Activated T-helper 1 cell treated with anti-CD3 and anti-CD28 coated beads, Interleukin-2, amount 50 U/mL, for 16 hours (primary cell): ENCODE measurements at places on chromosomes 4 and X.

GRCh38 chr4:138199568-138200235 lies 42.4 kb downstream of the SLC7A11 start:
- no peak for DNase-seq

- DNase-seq: no peak
Measured at GRCh38 chrX:39866229-39866628, 231.5 kb downstream of the BCOR start.

DNA sequence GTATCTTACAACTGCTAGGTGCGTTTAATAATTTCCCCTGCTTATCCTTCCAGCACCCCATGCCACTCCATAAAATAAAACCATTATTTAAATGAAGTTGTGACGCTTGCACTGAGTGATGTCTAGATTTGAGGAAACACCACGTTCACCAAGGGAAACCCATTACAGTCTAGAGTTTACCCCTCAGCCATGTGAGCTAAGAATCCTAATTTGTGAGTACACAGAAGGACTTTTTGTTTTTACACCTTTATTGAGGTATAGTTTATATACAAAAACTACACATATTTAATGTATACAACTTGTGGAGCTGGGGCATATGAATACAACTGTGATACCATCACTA lies 326.8 kb downstream of the RAPGEF2 start:
- no peak for DNase-seq

- DNase-seq: no peak
Measured at GRCh38 chrX:39267176-39267575, 465.9 kb downstream of the MID1IP1 start.

DNA sequence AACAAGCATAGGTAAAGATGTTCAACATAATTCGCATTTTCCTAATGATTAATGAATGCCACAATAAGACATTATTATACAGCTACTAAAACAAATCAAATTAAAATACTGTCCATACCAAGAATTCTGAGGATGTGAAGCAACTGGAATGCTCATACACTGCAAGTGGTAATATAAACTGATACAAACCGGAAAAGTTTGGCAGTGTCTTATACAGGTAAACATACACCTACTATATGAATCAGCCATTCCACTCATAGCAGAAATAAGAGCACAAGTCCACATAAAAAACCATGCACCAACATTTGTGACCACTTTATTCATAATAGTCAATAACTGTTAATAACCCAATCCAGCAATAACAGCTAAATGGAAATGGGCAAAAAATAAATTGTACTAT lies 79.3 kb downstream of the FBXW7 start:
- DNase-seq: no peak

GRCh38 chr4:22129454-22130029 lies 181.0 kb upstream of the KCNIP4 start:
- DNase-seq: no peak

GRCh38 chr4:120829113-120829831 lies 93.3 kb downstream of the PRDM5 start:
- DNase-seq: no peak

DNA sequence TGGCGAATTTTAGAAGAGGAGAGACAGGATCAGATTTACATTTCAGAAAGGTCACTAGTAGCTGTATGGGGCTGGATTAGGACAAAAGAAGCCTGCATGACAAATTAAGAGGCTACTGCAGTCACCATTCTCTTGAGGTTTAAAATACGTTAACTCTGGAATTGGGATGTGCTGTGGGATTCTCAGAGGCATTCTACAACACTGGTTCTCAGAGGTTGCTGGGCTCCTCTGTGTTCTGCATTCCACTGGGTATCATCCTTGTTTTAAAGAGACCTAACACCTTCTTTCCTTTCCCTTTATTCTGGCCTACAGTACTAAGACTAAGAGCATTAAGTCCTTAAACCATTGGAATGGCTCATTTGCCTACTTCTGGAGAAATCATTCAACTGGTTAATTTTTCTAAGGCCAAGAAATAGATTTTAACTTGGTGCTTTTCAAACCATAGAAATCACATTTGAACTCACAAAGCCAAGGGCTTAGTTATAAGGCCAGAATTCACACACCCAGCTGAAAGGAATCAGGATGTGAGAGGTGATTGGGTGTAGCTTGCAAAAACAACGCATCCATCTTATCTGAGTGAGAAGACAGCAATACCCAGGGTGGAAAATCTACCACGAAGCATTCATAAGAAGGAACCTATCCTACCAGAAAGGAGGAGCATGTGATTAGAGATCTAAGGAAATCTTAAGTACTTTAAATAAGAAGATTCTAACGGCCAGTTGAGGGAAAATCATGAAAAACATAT lies 116.6 kb downstream of the SHISA3 start:
- no peak for DNase-seq

DNA sequence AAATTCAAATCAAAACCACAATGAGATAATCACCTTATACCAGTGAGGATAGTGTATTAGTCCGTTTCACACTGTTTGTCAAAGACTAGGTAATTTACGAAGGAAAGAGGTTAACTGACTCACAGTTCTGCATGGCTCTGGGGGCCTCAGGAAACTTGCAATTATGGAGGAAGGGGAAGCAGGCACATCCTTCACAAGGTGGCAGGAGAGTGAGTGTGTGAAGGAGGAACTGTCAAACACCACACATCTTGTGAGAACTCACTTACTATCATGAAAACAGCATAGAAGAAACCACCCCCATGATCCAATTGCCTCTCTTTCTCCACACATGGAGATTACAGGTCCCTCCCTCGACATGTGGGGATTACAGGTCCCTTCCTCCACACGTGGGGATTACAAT lies 54.7 kb upstream of the TRPC5 start:
- no peak for DNase-seq

GRCh38 chrX:34147345-34147744 lies 15.2 kb upstream of the FAM47A start:
- DNase-seq: no peak

GRCh38 chr4:159111416-159111815 lies 8.5 kb downstream of the RAPGEF2 start:
- DNase-seq: no peak

- no peak for DNase-seq
Measured at GRCh38 chrX:23851544-23851943, 56.2 kb downstream of the APOO start.

GRCh38 chrX:108070891-108071290 lies 20.5 kb downstream of the PSMD10 start:
- DNase-seq: no peak

- no peak for DNase-seq
Measured at GRCh38 chrX:124346117-124346876, at the start of gene SH2D1A. TSS of gene SH2D1A (plus strand) at chrX:124346563. CDS start at chrX:124346643, 80 bp downstream.

DNA sequence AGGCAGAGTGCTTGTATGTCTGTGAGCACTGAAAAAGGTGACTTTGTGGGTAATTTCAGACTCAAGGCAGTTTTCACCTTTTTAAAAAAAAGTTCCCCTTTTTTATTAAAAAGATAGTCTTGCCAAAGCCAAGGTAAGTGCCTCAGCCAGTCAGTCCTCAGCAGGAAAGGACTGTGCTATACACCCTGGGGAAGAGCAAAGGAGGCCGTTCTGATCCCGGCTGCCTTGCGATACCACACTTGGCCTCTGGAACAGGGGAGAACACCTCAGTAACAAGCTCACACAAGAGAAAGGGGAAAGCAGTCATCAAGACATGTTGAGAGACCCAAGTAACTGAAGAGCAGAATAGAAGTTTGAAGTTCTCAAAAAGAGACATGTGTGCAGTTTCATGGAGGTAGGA lies 541.7 kb downstream of the BCOR start:
- no peak for DNase-seq

DNA sequence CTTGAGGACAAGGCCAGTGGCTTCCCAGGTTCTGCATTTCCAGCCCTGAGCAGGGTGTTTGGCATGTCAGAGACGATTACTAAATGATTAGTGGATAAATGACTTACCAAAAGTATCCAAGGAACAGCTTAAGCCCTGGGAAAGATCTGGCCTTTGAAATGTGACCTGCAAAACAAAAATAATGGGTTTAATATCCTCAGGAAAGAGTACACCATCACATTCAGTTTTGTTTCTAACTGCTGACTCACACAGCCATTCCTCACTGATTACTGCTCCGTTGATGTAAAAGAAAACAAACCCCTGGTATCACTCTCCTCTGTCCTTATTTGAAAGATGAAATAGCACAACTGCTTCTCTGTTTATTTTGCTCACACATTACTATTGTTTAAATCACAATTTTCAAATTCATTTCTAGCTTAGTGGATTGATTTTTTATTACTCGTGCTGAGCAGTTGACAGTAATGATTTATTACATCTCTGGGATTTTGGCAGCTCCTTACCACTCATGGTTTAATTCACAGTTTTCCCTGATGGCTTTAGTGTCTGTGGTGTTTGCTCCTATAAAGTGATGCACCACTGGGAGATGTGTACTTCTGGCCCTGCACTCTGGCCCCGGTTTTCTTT lies 117.0 kb downstream of the CBLL2 start:
- no peak for DNase-seq

DNA sequence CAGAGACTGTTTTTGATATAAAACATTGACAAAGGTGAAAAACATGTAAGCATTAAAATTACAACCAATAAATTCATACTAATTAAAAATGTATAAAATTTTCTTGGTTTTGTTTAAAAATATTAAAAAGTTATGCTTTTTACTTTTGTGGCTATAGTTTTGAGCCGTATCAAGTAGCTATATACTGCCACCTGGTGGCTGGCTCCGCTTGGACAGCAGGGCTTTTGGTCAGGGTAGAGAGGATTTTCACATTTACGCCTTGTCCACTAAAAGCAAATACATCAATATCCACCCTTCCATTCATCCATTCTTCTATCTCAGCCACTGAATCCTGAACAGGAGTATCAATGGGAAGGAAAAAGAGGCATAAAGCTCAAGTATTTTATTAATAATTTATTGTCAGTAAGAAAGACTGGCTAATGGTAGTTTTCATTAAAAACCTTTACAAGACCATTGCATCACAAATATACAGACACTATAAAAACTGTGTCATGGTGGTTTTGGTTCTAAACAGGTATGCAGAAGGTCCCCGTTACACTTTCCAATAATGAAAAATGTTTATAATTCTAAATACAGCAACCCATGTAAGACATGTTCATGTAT lies 32.1 kb upstream of the MTNR1A start:
- peak; percentile 9 for DNase-seq

GRCh38 chrX:15321447-15321846 lies 6.0 kb upstream of the ASB11 start:
- DNase-seq: no peak

- no peak for DNase-seq
Measured at GRCh38 chrX:30530606-30531005, 47.0 kb downstream of the TASL start.

DNA sequence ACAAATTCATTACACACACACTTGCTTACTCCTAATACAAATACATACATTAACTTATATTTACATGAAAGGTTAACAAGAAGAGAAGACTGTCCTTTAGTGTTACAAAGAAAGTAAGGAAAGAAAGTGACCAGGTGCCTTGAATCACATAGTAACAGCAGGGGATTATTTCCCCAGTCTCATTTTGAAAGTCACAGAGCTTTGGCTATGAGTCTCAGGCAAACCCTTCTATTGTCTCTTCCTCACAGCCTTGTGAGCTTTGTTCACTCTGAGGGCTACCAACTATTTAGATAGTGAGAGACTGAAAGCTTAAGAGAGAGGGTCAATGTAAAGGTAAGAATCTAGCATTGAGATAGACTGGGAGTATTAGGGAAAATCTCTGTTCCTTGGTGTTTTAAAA lies 161.6 kb downstream of the NPNT start:
- DNase-seq: no peak

GRCh38 chr4:10456595-10457254 lies 501 bp downstream of the ZNF518B start:
- peak; percentile 37 for DNase-seq

DNA sequence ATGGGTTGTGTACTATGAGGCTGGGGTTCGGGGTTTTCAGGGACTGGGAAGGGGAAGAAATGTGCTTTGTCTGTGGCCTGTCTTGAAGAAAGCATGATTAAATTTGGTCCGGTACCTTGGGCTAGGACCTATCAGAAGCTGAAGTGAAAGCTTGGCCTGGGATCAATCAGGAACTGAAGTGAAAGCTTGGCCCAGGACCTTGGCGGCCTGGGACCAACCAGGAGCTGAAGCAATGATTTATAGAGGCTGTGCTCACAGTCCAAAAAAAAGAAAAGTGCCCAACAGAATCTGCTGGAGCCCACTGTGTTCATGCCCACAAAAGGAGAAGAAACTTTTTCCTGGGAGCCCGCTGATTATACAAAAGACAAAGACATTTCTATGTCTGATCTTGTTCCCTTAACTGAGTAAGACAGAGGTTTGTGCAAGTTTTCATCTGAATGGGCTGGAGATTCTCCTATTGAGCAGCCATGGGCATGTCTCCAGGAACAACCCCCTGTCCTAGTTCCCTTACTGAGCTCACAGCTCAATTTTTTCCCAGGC lies 1427.9 kb downstream of the FAM133A start:
- DNase-seq: no peak

DNA sequence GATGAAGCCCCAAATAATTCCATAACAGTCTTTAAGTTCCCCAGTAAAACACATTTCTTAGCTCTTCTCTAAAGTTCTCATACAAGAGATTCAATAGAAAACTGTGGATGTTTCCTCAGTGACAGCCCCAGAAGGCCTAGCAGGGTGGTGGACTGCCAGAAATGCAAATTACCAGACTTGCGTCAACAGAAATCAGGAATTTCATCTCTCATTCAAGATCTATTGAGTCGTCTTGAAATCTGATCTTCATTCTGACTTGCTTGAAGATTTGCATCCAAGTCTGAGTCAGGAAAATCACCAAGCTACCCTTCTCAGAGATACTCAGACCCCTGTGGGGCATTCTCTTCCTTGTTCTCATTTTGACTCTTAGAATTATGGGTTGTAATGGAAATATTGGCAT lies 68.9 kb upstream of the NDP start:
- DNase-seq: no peak

DNA sequence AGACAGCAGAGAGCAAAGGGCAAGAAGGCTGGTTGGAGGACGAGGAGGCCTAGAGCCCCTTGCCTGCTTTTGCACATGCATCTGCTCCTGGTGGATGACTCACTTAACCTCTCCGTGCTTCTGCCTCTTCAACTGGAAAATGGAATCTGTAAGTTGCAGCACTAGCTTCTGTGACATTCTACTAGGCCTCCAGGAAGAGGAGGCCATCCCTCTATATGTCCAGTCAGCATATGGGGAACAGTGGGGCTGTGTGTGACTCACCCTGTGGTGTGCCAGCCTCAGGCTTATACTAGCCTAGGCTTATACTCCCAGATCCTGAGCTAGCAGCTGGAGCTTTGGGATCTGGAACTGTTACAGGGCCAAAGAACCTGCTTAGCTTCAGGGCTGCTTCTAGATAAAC lies 36.0 kb downstream of the RTL9 start:
- DNase-seq: no peak
